ENCODE measurements at places on chromosomes 11 and 22.

DNA sequence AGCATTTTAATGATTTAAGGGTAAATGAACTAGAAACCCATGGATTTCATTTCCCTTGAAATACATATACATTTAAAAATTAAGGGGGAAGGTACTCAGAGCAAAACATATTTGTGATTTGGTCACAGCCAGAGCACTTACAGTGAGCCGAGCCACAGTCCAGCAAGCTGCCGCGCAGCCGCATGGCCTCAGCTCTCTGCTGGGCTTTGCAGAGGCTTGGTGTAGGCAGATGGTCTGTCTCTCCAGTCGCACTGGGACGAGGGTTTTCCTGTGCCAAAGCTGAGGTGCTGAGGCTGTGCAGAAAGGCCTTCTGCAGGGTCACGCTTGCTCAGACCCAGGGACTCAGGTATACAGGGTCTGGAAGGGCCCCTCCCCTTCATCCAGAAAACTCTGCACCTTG lies 367.3 kb downstream of the OPCML start:
- peak; percentile 26 for DNase-seq

GRCh38 chr11:30801357-30801756 lies 215.2 kb upstream of the MPPED2 start:
- no peak for DNase-seq

- no peak for DNase-seq
Observed at GRCh38 chr22:17990942-17991341, 33.4 kb downstream of the MICAL3 start.

DNA sequence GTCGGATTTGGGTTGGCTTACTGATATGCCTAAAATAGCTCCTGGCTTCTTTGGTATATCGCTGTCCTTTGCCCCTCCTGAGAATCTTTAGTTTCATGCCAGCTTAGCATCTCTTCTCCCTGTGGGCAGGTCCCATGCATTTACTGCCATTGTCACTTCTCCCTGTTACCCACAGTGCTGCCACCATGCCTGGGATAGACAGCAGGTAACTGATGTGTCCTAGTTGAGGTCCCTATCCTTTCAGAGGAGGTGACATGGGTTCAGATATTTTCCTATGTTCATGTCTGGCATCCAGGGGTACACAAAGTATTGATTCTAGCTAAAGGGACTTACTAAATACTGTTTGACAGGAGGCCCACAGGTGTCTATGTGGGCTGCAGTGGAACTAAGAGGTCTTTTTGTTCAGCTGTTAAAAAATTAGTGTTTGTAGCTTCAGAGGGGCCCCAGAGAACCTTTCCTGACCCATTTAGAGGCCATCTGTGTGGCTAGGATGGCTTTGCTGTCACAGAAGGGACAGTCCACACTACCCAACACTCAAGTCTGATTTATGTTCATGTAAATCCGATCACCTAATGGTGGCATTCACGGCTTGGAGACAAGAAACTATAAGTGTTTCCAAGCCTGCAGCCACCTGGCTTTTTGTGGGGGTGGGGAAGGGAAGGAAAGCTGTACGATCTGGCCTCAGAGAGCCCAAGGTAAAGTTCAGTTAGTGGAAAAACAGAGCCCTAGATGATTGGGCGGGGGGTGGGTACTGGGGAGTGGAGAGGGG lies 8.5 kb downstream of the TIMP3 start:
- no peak for DNase-seq

- DNase-seq, result no peak
Observed at GRCh38 chr22:42595434-42595833, 19.2 kb downstream of the POLDIP3 start.

DNA sequence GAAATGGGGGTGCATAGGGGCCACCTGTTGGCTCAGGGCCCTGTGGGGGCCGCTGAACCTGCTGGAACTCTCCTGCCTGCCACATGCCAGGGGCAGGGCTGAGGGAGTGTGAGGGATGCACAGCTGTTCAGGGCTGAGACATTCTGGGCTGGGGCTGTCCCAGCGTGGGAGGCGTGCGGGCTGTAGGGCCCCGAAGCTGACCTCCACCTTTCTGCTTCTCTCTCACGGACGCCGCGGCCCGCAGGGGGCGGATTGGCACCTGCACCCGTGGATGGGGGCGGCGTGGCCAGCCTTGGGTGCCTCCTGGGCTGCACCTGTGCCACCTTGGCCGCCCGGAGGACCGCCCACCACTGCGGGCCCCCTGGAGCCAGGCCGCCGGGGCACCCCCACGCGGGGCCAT lies 4.1 kb downstream of the CCDC188 start:
- DNase-seq, result no peak

GRCh38 chr11:11461473-11461872 lies 108.4 kb upstream of the CSNK2A3 start:
- no peak for DNase-seq

GRCh38 chr11:114232400-114233059 lies 63.7 kb upstream of the NNMT start:
- no peak for DNase-seq

DNA sequence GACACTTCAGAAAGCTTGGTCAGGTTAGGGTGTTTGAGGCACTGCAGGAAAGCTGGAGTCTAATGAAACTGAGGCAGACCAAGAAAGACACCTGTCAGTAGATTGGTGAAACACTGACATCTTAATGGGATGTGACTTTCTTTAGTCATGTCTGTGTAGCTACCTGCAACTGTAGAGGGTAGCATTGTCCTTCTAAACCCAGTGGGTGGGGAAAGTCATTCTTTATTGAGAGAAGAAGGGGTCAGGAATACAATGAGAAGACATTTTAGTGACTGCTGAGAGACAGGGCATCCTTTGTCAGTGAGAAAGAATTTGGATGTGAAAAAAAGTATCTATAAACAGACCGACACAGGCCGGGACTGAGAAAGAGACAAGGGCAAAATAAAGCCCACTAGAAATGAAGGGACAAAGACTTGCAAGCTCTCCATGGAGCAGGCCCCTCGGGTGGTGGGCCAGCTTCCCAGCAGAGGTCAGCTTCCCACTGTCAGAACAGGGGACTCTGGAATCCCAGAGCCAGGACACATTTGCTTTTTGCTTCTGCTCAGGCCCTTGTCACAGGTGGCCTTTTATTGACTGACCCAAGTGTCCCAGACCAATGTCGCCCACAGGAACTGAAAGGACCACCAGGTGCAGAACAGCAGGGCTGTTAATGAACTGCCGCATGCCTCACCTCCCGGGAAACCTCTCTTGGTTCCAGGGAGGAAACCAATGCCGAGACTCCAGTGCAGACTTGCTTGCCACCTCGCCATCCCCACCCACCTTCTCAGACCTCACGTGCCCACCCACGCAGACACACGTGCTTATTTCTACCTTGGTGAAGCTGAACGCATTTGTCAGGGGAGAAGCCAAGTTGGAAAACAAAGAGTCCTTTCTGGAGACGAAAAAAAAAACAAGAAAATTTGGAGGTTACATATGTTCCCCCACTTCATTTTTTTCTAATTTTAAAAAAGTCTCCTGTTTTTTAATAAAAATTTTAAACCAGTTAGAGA lies 212.8 kb downstream of the TENM4 start:
- no peak for DNase-seq

DNA sequence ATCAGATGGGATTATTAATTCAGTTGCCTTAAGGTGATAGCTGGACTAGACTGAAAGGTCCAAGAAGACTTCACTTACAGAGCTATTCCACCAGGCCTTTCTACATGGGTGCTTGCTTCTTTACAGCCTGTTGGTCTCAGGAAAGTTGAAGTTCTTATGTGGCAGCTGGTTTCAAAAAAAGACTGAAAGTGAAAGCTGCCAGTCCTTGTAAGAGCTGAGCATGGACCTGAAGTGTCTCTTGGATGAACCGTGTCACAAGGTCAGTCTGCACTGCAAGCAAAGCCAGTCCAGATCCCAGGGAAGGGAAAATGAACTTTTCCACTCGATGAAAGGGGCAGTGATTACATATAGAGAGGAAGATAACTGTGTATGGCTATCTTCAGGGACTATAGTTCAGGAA lies 201.5 kb upstream of the LUZP2 start:
- no peak for DNase-seq

- DNase-seq, result no peak
Observed at GRCh38 chr22:43303751-43304150, 39.4 kb downstream of the SCUBE1 start.

DNA sequence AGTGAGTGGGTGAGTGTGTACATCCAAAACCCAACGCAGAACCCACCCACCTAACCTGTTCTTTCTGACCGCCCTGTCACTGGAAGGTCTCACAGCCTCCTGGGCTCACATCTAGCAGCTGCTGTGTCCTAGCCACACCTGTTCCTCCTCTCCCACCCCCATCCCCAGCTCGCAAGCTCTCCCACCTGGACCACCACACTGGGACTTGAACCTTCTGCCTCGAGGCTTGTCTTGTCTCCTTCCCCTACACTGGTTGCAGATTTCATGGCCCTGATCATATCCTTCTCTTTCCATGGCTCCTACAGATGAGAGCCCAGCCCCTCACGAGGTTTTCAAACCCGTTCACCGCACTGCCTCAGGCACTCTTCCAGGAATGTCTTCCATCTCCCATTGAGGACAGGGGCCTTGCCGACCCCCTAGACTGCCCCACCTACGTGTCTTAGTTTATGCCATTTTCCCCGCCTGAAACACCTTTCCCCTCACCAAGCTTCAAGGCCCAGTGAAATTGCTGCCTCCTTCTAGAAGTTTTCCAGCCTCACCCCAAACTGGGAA lies 6.7 kb downstream of the IFITM10 start:
- DNase-seq, result no peak

GRCh38 chr11:72551571-72551970 lies 117.2 kb upstream of the CLPB start:
- DNase-seq, result no peak

DNA sequence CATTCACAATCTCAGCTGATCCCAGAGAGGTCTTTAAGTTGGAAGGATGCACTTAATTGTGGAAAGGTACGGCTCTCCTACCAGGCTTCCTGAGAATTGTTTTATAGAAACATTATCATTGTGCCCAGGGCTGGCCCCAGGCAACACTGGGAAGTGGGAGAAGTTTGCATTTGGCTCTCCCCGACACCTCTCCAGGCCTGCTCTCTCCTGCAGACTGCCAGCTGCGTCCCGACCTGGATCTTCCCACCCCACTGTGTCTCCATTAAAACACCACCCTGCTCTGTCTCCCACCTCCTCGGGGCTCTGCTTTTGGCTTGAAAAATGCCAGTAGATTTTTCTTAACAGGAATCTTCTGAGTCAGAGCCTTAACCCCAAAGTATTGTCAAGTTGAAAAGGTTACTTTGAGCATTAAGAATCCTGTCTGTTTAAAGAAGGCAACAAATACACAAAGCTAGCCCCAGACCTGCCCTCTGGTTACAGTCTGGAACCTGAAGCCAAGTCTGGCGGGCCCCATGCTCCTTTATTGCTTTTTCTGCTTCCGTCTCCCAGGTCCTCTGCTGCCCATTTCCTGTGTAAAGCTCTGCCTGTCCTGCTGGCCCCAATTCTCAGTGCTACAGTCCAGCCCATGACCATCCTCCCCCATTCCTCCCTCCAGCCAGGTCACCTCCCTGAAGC lies 530.2 kb downstream of the SOX6 start:
- no peak for DNase-seq

GRCh38 chr11:36030731-36031281 lies 86.9 kb downstream of the LDLRAD3 start:
- no peak for DNase-seq

DNA sequence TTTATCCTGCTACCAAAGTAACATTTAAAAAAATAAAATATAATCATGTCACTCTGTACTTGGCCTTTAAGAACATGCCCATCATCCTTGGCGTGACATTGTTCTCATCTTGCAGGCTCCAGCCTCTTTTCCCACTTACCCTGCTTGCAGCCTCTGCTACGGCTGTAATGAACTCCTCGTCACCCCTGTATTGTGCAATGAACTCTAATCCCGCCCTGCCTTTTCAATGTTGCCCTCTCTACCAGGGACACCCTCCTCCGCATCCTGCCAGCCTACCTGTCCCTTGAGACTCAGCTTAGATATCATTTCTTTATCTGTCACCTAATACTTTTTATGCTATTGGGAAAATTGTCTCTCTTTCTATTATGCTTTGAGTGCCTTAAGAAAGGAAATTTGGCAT lies 12.6 kb upstream of the MMP20 start:
- DNase-seq, result no peak

GRCh38 chr11:116631201-116631600 lies 141.6 kb downstream of the BUD13 start:
- DNase-seq, result no peak

DNA sequence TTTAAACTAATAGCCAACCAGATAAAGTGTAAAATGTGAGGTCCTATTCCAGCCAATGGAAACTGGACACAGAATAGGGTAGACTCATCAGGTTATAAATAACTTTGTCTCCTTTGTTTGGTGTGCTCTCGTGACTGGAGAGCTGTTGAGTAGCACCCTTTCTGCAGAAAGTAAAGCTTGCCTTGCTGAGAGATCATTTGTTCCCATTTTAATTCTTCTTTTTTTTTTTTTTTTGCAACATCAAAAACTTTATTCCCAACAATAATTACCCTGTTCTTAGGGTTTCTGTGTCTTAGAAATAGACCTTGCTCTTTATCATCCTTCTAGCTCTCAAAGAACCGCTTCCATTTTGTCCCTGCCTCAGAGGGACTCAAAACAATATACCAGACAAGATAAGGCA lies 220.4 kb downstream of the FAM76B start:
- DNase-seq, result no peak

- peak; percentile 63 for DNase-seq
Observed at GRCh38 chr11:47509077-47509536, 43.8 kb downstream of the CELF1 start.

- DNase-seq, result no peak
Observed at GRCh38 chr11:8039530-8040260, 41.3 kb upstream of the TUB start.

DNA sequence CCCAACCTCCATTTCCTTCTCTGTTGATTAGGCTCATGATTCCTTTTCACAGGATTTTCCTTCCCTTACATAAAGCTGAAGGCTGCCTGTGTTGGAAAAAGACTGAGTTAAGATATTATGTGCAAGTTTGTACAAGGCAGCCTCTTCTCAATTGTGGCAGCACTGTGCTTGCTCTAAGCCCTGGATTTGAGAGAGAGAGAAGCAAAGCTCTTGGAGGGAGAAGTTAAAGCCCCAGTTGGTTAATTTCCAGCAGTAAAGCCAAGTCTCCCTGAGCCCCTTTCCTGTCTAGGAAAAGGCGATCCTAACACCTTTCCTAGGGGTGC lies 128.3 kb upstream of the SESN3 start:
- no peak for DNase-seq

- peak; percentile 57 for DNase-seq
Observed at GRCh38 chr22:31248138-31248745, 36.1 kb downstream of the LIMK2 start.

DNA sequence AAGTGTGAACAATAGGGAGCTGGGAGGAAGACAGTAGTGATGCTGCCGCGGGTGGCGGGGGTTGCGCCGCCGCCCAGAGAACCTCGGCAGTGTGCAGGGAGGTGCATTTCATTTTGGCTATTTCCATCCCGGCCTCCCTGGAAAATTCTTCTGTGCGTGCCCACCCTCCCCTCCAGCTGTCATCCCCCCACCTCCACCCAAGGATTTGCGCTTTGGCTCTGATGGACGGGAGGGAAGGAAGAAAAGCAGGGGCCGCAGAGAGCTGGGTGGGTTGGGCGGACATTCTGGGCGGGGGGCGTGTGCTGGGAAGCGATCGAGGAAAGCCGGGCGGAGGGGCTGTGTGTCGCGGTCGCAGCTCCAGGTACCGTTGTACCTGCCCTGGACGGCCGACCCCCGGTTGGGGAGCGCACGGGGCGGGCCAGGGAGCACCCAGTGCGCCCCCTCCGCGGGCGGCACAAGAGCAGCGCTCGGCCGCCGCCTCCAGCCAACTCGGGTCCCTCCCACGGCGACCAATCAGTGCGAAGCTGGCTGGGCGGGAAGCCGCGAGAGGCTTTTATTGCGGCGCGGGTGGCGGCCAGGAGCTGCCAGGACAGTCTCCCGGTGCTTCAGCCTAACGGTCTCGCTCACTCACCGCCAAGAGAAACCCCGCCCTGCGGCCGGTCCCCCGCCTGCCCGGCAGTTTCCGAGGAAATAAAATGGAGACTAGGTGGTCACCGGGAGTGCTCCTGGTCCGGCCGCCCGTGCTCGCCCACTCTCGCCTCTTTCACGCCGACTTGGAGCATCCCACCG lies 1.6 kb downstream of the NCAM1 start:
- DNase-seq, result peak; percentile 85

All from stomach (tissue), 19 donors.